Urinary bladder (tissue), 4 donors: ENCODE measurements at places on chromosomes 5 and 9. TPM values are rescaled to one million over a fixed set of nuclear protein-coding genes. Genes with fewer than 3 reads are reported as not detected.

DNA sequence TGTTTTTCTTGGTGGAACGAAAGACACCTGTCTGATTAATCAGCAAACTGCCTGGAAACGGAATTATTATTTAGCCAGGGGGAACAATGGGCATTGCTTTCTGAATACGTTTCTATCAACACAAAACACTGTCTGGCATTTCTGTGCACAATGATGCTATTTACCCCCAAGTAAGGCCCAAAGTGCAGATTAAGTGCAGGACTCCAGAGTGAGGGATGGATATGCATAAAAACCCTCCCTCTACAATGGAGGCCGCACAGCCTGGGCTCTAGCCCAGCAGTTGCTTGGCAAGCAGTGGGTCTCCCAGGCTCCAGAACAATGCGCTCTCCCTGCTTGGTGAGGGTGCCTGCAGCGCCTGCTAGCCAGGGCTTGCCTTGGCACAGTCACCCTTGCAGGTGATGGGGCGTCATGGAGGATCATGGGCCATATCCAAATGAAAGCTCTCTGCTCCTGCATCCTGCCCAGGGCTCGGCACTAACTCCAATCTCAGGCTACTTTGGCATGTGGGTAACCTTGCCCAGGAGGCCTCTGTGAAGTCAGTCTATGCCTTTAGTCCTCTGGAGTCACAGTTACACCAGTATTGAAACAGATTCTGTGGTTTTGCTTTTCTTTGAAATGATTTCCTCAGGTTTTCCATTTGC lies 11.5 kb upstream of the SPATA24 start:
- no peak for DNase-seq

The IL13 gene
- polyA plus RNA-seq: not detected

The CCNI2 gene
- polyA plus RNA-seq: 1.4 TPM

The PDE6A gene
- 0.01 TPM for polyA plus RNA-seq

The TLR4 gene
- polyA plus RNA-seq: 5.6 TPM

GRCh38 chr9:111068383-111068730 lies 30.1 kb upstream of the LPAR1 start:
- DNase-seq: no peak

- no peak for DNase-seq
These were observed 315.6 kb downstream of the ZSWIM6 start for GRCh38 chr5:61647672-61648071.

The NRARP gene
- 6.5 TPM for polyA plus RNA-seq

GRCh38 chr5:146630472-146630871 lies 114.5 kb upstream of the GPR151 start:
- DNase-seq: no peak

The GADD45G gene
- 25.5 TPM for polyA plus RNA-seq

The SPRY4 gene
- polyA plus RNA-seq: 11.6 TPM

GRCh38 chr5:159286420-159287035 lies 23.4 kb downstream of the UBLCP1 start:
- no peak for DNase-seq

DNA sequence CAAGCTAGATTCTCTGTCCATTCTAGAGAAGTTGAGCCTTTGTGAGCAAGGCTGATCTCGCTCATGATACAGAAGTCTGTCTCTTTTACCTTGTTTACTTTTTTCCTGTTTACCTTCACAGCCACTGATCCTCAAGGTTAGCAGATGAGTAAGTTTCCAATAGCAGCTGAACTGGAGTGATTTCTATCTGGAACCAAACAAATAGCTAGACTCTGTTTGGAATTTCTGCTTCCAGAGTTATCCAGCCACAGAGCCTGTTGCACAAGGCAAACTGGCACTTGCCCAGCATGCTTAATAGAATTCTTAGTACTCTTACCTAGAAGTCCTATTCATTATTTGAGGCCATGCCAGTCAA lies 12.8 kb upstream of the PANK3 start:
- no peak for DNase-seq
